ENCODE measurements at places on chromosomes 1 and 21.

GRCh38 chr1:63874278-63874880 is 100.6 kb downstream of the ROR1 start:
- no peak for DNase-seq

- DNase-seq = no peak
Observed at GRCh38 chr21:17340081-17340480, 172.8 kb upstream of the CXADR start.

DNA sequence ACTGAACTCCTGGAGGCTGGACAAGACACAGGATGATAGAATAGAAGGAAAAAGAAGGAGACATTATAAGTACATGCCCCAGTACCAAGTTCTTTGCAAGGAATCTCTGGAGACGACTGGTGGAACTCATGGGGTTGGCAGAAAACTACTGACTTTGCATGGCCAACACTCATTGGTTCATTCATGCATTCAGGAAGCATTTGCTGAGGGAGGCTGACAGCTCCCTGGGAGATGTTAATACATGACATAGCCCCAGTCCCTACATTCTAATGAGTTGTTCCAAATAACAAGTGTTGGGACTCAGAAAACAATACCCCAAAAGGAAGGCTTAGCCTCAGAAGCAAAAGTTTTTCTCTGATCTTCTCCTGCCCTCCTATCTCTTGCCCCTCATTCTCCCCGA is 172.8 kb upstream of the IRF2BP2 start:
- DNase-seq = peak; percentile 22

- DNase-seq = no peak
Observed at GRCh38 chr1:233962878-233963277, 58.4 kb downstream of the SLC35F3 start.

- no peak for DNase-seq
Observed at GRCh38 chr1:116259663-116260062, 113.4 kb upstream of the ATP1A1 start.

DNA sequence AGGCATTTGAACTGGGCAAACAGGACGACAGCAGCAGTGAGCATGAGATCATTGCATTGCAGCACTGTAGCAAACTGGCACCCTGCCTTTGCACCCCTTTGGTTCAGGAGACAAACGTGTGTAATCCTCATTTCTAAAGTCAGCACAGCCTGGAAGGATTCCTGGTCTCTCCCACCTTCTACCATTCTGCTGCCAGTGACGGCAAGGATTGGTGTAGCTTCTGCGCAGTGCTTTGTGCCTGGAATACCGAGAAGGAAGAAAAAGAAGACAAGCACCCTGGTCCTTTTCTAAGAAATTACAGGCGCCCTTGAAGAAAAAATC is 805.3 kb downstream of the USP25 start:
- DNase-seq = peak; percentile 33

GRCh38 chr21:41520560-41521442 is 12.8 kb upstream of the TMPRSS2 start:
- no peak for DNase-seq

GRCh38 chr1:174815036-174815435 is 184.7 kb upstream of the CACYBP start:
- DNase-seq = peak; percentile 10

DNA sequence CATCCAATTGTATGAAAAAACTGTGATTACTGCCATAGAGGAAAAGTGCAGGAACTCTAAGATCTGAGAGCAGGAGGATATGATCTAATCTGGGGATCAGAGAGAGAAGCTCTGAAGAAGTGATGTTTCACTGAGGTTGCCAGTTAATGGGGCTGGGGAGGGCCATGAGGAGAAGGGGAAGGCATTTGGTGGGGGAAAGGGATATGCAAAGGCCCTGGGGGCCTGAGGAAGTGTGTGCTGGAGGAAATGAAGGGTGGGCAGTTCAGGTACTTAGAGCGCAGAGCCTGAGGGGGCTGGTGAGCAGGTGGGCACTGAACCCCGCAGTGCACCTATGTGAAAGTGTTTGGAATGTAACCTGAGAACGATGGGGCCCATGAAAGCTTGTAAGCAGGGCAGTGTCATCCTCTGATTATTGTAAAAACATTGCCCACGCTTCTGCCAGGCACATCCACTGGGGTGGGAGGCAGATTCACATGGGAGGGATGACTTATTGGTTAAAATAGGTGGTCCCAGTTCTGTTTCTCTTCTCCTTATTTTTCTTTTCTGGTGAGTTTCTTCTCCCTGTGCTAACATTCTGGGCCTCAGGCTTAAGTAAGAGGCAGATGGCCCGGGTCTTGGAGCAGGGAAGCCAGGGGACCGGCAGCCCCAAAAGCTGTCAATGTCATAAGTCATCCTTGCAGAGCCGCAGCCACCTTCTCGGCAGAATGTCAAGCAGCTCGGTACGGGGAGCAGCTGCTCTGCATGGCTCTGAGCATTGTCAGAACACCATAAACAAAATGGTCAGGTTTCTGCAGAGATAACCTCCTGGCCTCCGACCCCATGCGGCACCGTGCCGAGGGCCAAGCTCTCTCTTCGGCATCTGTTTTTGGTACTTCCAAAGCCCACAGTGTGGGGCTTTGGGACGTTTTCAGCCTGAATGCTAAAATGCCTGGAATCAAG is 492.0 kb upstream of the VAMP3 start:
- no peak for DNase-seq

GRCh38 chr1:173502104-173502503 is 25.0 kb downstream of the PRDX6 start:
- no peak for DNase-seq

- no peak for DNase-seq
Observed at GRCh38 chr1:14926818-14927575, 226.6 kb upstream of the TMEM51 start.

DNA sequence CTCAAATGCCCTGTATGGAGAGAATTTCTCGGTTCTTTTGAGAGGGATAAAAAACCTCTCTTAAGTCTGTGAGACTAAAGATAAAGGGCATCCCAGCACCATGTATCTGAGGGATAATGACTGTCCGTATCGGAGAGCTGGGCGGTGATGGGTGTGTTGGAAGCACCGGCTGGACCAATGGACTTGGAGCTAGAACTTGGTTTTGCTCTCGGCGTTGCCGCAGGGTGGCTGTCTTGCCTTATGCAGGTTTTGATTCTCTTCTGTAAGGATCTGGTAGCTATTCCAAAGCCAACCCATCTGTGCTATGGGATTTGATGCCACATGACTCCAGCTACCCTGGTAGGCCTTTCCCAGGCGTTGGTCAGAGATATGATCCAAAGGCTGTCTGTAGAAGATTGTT is 348.8 kb downstream of the KIF26B start:
- no peak for DNase-seq

GRCh38 chr1:82064691-82065090 is 264.0 kb downstream of the ADGRL2 start:
- no peak for DNase-seq

DNA sequence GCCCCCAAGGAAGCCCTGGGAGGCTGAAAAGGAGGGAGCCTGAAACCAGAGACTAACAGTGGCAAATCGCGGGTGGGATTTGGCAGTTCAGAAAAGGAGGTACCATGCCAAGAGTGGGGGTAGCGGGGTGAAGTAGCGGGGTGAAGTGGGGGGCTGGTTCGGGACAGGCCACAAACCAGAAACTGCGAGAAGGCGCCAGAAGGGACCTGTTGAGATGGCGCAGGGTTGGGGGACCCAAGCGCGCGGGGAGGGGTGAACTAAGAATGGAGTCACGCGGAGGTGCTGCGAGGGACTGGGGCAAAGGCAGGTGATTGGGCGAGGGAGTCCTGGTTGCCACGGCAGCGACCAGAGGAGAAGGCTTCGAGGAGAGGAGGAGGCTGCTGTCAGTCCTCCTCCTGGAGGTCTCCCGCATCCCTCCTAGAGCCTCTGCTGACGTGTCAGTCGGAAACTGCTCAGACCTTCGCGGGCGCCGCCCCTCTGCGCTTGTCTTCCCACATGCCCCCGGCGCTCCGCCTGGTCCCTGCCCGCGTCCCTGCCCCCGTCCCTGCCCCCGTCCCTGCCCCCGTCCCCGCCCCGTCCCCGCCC is 438 bp upstream of the MIA3 start:
- DNase-seq = peak; percentile 90

DNA sequence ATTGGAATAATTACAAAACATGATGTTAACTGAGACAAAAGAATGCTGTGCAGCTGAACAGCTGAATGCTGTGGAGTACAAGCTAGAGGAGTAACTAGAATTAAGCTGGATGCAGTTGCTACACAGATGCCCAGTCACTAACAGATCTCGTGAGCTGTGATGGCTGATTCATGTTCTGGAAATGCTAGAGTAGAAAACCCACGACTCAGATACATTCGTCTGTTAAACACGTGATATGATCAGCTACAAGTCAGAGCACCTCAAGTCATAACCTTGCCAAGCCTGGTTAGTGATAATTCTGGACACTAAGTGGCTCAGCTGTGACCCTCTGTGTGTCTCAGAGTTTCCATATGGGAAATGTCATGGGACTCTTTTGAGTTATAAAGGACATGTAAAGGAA is 89.7 kb upstream of the ESRRG start:
- DNase-seq = peak; percentile 6

DNA sequence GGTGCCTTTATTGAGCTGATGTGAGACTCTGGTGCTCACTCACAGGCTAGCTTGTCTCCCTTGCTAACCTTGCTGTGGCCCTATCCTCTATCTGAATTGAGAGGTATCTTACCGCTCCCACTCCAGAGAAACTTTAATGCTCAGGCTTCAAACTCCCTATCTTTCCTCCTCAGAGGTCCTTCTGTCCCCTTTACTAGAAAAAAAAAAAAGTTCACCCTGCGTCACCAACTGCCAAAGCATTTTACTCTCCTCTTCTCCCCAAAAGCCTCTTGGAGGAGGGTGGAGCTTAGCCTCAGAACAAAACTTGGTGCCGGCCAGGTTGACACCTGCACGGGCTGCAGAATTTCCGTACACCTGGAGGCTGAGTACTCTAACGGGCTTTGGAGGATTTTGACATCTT is 55.1 kb downstream of the ATP2B4 start:
- no peak for DNase-seq

- no peak for DNase-seq
Observed at GRCh38 chr1:192065087-192065486, 93.2 kb upstream of the RGS18 start.

DNA sequence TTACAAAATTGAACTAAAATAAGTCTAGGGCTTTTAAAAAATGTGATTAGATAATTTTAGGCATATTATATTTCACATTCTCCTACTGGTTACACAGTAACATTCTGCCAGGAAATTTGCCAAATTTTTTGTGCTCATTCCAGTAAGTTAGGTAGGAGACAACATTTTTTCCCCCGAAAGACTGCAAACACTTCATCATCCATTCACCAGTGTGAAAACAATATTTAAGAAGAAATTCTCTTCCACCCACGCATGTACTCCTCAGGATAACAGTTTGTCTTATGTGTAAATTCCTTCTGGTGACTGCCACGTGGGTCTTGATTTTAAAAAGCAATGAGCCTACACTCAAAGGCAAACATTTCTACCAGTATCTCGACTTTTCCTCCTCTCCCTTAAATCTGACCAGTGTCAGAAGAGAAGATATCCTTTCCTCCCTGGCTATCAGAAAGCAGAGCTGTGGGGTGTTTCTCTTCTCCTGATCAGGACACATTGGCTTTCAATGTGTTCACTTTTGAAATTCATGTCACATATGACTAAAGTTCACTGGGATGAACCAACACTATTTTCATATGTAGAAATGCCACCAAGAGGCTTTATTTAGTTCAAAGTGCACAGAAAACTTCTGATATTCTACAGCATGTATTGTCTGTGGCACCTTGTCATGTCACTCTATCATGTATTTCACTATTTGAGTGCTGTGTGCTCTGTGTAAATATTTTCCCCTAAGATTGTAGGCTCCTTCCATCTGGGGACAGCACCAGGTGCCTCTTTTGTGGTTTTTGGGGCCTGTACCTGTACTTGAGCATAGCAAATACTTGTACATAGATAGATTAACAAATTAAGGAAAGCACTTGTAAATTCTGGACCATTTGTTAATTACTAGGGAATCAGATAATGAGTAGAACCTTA is 38.6 kb downstream of the LHX9 start:
- DNase-seq = no peak

DNA sequence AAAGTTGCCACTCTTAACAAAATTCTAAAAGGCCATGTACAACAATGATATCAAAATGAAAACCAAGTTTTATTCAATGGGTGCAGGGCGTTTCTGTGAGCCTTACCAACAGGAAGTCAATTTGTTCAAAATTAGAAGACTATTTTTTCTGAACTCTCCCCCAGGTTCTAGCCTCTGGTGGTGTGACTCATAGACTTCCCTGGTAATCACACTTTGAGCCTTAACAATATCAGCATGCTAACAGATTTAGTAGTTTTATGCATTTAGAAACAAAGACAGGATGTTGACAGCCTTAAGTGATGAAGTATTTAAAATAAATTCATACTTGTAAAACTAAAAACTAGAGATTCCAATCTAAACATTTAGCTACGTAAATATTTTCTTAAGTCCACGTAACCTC is 88.4 kb downstream of the LRRC8C start:
- DNase-seq = no peak

GRCh38 chr21:20627594-20627993 is 370.6 kb upstream of the NCAM2 start:
- no peak for DNase-seq

DNA sequence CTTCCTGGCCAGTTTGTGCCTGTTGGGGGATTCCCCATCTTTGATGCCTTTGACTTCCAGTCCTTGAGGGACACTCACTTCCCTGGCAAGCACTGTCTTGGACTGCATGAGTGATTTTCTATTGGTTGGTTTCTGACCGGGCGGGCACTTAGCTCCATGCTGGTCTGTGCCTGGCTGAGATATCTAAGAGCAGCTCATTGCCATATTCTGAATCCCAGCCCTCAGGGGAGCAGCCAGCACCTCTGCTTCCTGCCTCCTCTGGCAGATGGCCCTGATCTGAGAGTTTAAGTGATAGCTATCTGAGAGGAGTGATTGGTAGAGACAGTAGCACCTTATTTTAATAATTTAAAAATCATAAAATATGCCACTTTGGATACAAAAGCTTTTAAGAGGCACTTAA is 52.5 kb downstream of the DISC1 start:
- DNase-seq = no peak

DNA sequence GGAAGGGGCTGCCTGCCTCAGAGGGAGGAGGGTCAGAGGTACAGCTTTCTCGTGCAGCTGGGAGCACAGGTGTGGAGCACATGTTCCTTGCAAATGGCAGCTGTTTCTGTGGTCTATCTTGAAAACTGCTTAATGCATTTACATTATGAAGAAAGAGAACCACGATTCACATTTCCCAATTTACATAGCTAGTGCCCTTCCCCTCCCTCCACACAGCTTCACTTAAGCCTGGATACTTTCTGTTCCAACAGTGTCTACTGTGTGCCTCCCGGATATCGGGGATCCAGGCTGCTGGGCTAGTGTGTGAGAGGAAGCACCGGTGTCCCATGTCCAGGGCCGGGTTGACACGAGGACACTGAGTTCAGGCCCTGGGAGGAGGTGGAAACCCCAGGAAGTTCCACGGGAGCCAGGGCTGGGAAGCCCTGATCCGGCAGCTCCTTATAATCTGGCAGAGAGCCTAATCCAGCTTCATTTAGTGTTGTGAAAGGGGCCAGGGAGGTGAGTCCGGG is 31.6 kb downstream of the TMCC2 start:
- DNase-seq = no peak

GRCh38 chr1:214584805-214585766 is 17.9 kb upstream of the CENPF start:
- no peak for DNase-seq
